ENCODE measurements at places on chromosomes 6 and 20.

GRCh38 chr20:63044605-63045004 lies 37.8 kb upstream of the BHLHE23 start:
- DNase-seq = no peak

- DNase-seq = no peak
Observed at GRCh38 chr6:111620169-111620568, 14.5 kb upstream of the TRAF3IP2 start.

DNA sequence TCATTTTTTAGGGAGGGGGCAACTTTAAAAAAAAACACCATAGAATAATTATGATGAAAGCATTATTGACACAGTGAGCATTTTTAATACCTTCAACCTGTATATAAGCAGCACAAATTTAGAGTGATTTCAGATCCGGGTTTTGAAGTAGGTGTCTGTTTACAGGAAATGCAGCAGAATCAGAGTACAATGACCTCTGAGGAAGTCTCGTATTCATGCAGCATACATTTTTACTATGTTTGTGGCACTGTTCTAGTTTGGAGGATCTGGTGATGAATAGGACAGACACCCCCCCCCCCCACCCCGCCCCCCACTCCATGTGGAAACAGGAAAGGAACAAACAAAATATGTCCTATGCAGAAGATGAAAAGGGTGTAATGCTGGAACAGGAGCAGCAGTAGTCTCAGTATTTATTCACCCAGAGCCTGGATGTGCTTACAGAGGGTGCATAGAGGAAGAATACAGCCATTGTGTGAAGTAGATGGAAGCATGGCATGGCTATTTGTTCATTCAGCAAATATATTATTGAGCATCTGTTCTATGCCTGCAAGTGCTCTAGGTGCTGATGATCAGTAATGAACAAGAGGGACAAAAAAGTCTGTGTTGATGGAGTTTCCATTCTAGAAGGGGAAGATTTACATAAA lies 19.7 kb downstream of the VAPB start:
- no peak for DNase-seq

GRCh38 chr6:101486124-101486523 lies 92.6 kb downstream of the GRIK2 start:
- no peak for DNase-seq

GRCh38 chr20:17622086-17622850 lies 52.4 kb downstream of the DSTN start:
- DNase-seq = no peak

DNA sequence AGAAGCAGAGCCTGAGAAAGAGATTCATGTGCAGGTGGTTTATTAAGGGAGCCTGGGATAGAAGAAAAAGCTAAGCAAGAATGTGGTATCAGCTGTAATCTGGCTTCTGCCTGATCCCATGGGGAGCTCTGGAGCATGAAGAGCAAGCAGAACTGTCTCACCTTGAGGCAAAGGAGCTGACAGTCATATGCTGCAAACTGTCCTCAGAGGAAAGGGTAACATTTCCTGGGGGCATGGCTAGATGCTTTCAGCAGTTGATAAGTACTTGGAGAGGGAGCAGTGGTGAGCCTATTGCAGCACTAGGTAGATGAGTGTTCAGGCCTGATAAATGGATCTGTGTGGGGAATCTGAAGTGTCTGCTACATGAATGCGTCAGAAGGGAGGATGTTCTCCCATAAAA lies 621.5 kb upstream of the BTBD3 start:
- no peak for DNase-seq

DNA sequence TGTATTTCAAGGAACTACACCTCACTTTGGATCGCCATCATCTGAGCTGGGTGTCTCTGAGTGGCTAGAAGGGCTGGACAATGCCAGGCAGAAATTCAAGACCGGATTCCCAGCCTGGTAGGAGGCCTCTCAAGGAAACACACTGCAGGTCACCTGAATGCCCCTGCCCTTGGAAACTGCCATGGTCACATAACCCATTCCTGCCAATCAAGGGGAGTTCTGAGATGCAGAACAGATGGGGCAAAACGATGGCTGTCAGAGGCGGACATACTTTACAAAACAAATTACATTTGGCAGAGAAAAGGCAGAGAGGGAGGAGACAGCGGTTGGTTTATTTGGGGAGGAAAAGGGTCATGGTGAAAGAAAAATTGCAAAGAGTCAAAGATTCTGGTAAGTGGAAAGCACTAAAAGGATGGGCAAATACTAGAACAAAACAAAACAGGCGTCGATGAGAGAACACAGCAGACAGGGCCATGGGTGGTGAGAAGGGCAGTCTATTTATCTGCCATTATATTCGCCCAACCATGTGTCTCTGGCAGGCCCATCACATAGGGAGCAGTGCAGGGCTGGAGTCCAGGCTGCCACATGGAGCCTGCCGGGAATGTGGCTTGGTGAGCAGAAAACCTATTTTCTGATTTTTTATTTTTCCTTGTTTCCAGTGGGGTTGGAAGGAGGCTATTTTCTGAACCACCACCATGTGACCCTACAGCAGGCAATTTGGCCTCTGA lies 13.5 kb downstream of the BEND3 start:
- no peak for DNase-seq

DNA sequence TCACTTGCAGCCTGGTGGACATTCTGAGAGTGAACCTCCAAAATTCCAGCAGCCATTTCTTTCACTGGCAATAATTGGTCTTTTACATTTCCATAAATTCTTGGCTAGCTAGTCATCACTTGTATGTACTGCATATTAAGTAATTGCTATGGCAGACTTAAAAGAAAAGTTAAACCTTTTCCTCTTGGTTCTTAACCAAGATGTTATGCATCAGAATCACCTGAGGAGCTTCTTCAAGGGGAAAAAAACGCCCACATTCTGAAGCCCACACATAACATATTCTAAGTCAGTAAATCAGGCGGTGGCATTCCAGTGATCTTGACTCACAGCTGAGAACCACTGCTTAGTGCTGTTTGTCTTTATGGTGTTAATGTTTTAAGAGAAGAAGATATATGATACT lies 37.0 kb downstream of the CDC40 start:
- DNase-seq = no peak

- DNase-seq = no peak
Observed at GRCh38 chr20:286508-286907, 4.0 kb downstream of the C20orf96 start.

DNA sequence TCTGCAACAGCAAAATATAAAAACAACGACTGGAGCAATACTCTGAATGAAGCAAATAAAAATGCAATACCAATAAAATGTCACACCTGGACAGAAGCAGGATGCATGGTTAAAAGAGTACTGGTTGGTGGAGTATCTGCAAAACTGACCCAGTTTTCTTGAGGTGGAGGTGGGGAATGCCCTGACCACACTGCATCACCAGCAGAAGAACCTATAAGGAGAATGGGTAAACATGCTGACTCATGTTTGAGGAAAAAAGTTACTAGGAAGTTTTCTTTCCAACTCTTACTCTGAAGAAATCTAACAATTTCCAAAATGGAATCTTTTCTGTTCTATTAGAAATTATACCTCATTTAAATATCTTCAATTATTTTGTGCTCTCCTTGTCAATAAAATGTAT lies 43.6 kb downstream of the REPS1 start:
- no peak for DNase-seq

DNA sequence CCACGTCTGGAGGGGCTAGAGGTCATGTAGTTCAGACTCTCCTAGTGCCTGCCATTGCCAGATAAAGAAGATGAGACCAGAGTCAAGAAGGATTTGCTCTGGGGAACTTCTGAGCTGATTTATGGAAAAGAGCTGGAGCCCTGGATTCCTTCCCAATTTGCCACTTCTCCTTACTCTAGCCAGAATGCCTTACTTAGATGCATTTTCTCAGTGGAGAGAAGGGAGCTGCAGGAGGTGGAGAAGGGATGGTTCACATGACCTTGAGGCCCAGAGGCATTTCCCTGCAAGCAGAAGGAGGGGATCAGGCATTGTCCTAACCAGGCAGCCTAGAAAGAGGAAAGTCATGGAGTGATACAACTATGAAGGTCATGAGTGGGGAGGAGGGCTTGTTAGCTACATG lies 122.2 kb downstream of the UNC5CL start:
- DNase-seq = no peak

- DNase-seq = peak; percentile 34
Observed at GRCh38 chr6:63816982-63817436, 181.4 kb downstream of the PHF3 start.
